ENCODE measurements at places on chromosomes 11 and 22.

- DNase-seq, result peak; percentile 18
These were observed 737 bp downstream of the BCL2L13 start for GRCh38 chr22:17639247-17639741.

- DNase-seq, result no peak
These were observed 104.9 kb downstream of the ADAMTS15 start for GRCh38 chr11:130553306-130553705.

- no peak for DNase-seq
These were observed 409.8 kb downstream of the BRD1 start for GRCh38 chr22:49417833-49418232.

DNA sequence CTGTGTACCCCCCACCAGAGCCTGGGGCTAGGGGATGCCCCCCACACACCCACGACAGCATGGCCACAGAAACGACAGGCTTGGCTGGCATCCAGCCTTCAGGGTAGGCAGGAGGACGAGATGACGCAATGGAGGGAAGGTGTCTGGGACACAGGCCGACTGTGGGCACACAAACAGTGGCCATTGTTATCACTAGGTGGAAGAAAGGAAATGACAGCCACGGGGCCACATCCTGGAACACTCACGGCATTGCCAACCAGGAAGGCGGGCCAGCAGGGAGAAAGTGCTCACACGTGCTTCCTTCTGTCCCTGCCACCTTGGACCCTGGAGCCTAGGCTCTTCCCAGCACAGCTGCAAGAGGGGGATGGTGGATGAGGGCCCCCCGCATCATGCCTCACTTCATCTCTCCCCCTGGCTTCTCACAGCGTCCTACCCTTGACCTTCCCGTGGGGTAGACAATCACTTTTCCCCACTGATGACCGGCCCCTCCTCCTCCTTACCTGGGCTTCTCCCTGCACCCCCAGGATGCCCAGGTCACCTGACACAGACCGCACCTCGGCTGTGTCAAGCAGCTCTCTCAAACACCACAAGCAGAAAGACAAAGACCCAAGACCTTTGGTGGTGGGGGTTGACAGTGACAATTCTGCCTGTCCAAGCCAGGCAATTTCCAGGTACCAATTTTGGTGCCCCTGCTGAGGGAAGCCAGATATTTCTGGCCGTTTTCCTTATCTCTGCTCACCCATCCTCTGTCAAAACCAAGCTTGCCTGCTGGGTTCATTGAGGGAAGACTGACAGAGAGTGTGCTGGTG lies 8.6 kb downstream of the PLA2G6 start:
- DNase-seq, result no peak

DNA sequence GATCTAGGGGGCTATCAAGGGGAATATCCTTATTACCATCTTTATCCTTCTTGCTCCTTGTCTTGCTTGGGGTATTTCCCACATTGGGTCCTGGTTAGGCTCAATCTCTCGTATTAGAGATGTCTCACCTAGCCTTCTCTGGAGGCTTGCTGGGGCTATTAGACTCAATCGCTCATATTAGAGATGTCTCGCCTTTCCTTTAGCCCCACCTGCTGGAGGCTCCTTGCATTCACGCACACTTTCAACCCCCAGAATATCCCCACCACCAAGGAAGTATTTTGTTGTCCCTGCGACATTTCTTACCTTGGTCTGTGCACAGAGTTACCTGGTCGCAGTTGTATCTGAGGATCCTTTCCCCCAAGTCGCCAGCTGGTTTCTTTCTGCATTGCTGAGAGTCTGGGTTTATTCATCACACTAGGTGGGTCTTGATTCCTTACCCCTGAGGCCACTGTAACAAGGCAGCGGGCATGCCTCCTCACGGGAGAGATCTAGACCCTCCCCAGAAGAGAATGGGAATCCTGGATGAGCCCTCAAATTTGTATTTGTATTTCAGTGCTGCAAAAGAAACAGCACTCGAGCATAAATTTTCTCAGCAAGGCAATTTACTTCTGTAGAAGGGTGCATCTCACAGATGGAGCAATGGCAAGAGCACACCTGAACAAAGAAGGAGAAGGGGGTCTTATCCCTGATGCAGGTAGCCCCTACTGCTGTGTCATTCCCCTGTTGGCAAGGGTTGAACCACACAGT lies 15.9 kb upstream of the HYLS1 start:
- DNase-seq, result no peak

Data from NCI-H510A treated with DMSO at 0.1 percent for 48 hours (cell line).